ENCODE measurements at places on chromosomes 7 and 10. TPM values are rescaled to one million over a fixed set of nuclear protein-coding genes. Genes with fewer than 3 reads are reported as not detected.
A peak's percentile ranks its signal among the peaks of the same experiment; 100 is the strongest.

DNA sequence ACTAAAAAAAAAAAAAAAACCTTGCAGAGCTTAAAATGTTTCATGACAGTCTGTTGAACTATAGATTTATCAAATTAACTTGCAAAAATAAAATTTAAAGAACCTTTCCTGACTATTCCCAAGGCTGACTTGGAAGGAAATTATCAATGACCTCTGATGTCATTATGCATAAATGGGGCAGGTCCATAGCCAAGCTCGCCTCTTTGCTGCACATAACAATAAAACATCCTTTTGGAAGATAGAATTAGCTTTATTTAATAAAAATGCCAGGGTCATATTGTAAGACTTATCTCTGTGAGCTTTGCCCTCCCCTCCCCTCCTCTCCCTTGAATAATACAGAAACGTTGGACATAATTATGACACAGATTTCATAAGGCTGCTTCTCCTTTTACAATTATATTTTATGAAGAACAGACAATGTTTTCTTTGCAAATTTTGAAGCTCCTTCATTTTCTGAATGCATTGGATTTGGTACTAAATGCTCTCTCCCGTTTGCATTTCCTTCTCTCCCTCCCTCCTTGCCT lies 444.8 kb downstream of the AUTS2 start:
- H3K4me1 ChIP-seq: peaks cover 10% of the 10 kb centered on the region
- H3K36me3 ChIP-seq: no peaks in the 10 kb centered on the region
- H3K4me3 ChIP-seq: no peak overlapping the region
- no peak overlapping the region for H3K27ac ChIP-seq
- H3K27me3 ChIP-seq: no peaks in the 10 kb centered on the region

DNA sequence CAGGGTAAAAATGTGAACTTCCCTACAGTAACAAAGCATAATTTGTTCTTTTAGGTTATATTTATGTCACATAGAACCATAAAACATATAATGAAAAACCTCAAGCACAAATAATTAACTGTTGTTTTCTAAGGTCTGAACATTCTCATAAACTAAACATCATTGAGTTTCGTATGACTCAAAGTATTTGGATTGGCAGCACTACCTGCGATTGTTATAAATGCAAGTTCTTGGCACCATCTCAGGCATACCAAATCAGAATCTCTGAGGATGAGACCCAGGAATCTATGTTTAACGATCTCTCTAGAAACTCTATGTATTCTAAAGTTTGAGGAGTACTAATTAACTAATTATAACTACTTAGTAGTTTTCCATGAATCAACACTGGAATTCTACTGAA lies 22.5 kb downstream of the ORC5 start:
- H3K4me3 ChIP-seq: no peak overlapping the region
- H3K27ac ChIP-seq: no peak overlapping the region
- H3K27me3 ChIP-seq: no peaks in the 10 kb centered on the region
- peaks cover 45% of the 10 kb centered on the region for H3K36me3 ChIP-seq
- DNase-seq: no peak
- H3K4me1 ChIP-seq: no peaks in the 10 kb centered on the region

DNA sequence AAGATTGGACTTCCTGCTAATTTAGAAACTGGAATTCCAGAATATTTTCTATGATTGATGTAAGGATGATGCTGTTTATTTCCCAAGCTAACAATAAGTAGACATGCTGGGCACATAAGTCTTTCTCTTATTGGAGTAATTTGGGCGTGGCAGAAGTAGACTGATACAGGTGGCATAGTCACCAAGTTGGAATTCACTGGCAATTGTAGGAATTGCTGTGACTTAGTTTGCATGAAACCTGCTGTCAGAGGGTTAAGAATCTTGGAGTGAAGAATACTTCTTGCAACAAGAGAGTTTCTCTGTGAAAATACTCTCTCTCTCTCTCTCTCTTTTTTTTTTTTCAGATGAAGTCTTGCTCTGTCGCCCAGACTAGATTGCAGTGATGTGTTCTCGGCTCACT lies 569.7 kb downstream of the REEP3 start:
- H3K4me1 ChIP-seq: no peaks in the 10 kb centered on the region
- no peaks in the 10 kb centered on the region for H3K36me3 ChIP-seq
- DNase-seq: no peak
- no peak overlapping the region for H3K27ac ChIP-seq
- H3K27me3 ChIP-seq: no peaks in the 10 kb centered on the region
- no peak overlapping the region for H3K4me3 ChIP-seq

DNA sequence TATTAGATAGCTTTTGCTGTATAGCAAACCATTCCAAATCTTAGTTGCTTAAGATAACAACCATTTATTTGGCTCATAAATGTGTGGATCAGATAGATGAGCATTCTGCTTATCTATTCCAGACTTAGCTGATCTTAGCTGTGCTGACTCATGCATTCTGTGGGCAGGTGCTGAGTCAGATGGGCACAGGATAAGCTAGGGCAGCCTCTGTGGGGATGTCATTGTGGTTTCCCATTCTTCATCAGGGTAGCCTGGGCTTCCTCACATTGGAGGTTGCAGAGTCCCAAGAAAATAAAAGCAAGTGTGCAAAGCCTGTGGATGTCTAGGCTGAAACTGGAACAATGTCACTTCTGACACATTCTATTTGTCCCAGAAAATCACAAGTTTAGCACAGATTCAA lies 917.0 kb downstream of the TYW1 start:
- H3K4me1 ChIP-seq: no peaks in the 10 kb centered on the region
- H3K27me3 ChIP-seq: peaks cover 2% of the 10 kb centered on the region
- H3K36me3 ChIP-seq: peaks cover 3% of the 10 kb centered on the region
- H3K27ac ChIP-seq: peak overlapping the region; percentile 12

DNA sequence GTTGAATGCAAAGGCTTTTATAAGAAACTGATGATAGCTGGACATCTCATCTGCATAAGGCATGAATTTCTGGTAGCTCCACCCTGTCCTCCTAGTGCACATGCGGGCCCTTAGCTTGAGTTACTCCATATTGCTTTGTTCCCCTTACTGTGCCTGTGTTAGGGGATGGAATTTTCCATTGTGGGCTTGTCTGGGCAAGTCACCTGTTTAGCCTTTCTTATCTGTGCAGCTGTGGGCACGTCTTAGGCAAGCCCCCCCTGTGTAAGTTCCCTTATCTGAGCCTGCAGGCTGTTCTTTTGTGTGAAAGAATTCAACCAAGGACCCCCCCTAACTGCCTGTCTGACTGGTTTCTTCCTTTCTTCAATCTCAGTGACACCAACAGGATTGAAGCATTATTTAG lies 14.5 kb upstream of the CROT start:
- no peaks in the 10 kb centered on the region for H3K27me3 ChIP-seq
- peaks cover 77% of the 10 kb centered on the region for H3K36me3 ChIP-seq
- H3K4me3 ChIP-seq: no peak overlapping the region
- no peak overlapping the region for H3K27ac ChIP-seq
- H3K4me1 ChIP-seq: no peaks in the 10 kb centered on the region

GRCh38 chr10:35762311-35763030 lies 120.4 kb upstream of the FZD8 start:
- no peak overlapping the region for H3K27ac ChIP-seq
- H3K36me3 ChIP-seq: no peaks in the 10 kb centered on the region
- H3K4me1 ChIP-seq: peaks cover 17% of the 10 kb centered on the region
- no peak overlapping the region for H3K4me3 ChIP-seq
- DNase-seq: no peak

- peaks cover 11% of the 10 kb centered on the region for H3K4me1 ChIP-seq
Measured at GRCh38 chr10:8048281-8049008, 6.0 kb upstream of the GATA3 start.

DNA sequence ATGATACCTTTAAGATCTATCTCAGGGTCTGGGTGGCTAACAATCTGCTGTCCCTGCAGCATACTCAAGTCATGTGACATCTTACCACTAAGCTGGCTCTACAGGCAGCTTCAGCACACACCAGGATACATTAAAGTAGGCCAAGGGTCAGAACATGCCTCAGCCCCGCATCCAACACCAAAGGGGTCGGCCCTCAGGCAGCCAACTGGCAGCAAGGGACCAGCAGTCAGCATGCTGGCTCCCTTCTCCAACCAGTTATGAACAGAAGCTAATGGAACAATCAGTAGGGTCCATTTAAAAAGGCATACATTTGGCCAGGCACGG lies 37.1 kb downstream of the FAM53B start:
- peaks cover 40% of the 10 kb centered on the region for H3K4me1 ChIP-seq
- no peaks in the 10 kb centered on the region for H3K36me3 ChIP-seq
- H3K27me3 ChIP-seq: no peaks in the 10 kb centered on the region
- H3K4me3 ChIP-seq: no peak overlapping the region
- DNase-seq: no peak

DNA sequence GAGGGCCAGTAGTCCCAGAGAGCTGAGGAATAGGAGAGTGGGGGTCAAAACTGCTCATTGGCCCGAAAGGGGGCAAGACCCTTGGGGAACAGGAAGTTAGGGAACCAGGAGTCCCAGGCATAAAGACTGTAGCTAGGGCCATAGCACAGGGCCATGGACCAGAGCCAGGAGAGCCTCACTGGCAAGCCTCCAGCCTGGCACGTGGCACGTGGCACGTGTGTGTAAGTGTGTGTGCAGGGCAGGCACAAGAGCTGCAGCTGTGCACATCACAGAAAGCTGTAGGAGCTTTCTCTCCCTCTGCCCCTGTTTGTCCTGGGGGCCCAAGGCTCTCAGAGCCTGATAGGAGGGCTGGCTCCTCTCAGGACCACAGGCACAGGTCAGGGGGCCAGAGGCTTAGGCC lies 47.8 kb upstream of the SLF2 start:
- H3K36me3 ChIP-seq: no peaks in the 10 kb centered on the region
- peaks cover 25% of the 10 kb centered on the region for H3K4me1 ChIP-seq
- H3K27me3 ChIP-seq: peaks cover 64% of the 10 kb centered on the region

TFEC gene
- total RNA-seq: not detected

Measured in neural crest cell (in vitro differentiated cells).